Caco-2 (cell line): ENCODE measurements at places on chromosomes 3 and 15. TPM values are rescaled to one million over a fixed set of nuclear protein-coding genes. Genes with fewer than 3 reads are reported as not detected.

- no peaks in the 10 kb centered on the region; the same call in none of the 2 replicates for H3K36me3 ChIP-seq
- peak overlapping the region; percentile 79 for H3K27ac ChIP-seq
- H3K27me3 ChIP-seq, result no peaks in the 10 kb centered on the region
- peaks cover 82% of the 10 kb centered on the region for H3K4me1 ChIP-seq
- DNase-seq, result no peak
Observed at GRCh38 chr3:30628205-30628900, 22.0 kb downstream of the TGFBR2 start.

DNA sequence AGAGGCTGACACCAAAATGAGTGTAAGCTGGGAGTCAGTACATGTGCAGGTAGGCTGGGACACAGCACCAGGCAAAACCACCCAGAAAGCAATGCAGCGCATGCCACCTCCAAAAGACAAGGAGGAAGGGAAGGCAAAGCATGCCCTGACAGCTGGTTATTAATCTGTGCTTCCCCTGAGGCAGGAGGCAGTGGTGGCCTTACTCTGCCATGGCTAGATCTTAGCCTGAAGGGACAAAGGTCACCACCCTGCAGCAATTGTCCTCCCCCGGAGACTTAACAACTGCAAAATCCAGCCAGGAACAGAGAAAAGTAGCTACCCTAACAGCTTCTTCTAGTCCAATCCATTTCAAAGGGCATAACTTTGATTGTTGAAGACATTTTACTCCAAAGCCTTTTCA is 73.7 kb downstream of the PLD1 start:
- H3K4me1 ChIP-seq, result peaks cover 13% of the 10 kb centered on the region
- H3K36me3 ChIP-seq, result no peaks in the 10 kb centered on the region; the same call in 1 of the 2 replicates
- no peaks in the 10 kb centered on the region for H3K27me3 ChIP-seq
- peak; percentile 18 for DNase-seq

DNA sequence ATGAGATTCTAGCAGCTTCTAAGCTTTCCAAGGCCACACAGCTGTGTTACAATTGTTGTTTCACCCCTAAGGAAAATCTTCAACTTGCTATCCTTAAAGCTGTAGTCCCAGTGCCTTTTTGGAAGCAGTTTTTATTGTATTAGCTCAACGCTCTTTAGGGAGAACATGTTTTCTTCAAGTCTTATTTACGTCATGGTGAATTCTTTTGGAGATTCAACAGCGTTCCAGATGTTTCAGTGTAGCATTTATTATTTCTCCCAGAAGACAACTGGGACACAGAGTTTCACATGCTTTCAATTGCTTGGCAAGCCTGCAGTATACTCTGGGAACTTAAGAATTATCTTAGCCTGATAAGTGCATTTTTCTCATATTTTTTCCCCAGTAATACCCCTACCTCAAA is 888.3 kb downstream of the PLOD2 start:
- H3K27me3 ChIP-seq, result no peaks in the 10 kb centered on the region
- no peak overlapping the region for H3K4me3 ChIP-seq
- H3K36me3 ChIP-seq, result no peaks in the 10 kb centered on the region
- H3K27ac ChIP-seq, result no peak overlapping the region
- no peak for DNase-seq
- H3K4me1 ChIP-seq, result no peaks in the 10 kb centered on the region

DNA sequence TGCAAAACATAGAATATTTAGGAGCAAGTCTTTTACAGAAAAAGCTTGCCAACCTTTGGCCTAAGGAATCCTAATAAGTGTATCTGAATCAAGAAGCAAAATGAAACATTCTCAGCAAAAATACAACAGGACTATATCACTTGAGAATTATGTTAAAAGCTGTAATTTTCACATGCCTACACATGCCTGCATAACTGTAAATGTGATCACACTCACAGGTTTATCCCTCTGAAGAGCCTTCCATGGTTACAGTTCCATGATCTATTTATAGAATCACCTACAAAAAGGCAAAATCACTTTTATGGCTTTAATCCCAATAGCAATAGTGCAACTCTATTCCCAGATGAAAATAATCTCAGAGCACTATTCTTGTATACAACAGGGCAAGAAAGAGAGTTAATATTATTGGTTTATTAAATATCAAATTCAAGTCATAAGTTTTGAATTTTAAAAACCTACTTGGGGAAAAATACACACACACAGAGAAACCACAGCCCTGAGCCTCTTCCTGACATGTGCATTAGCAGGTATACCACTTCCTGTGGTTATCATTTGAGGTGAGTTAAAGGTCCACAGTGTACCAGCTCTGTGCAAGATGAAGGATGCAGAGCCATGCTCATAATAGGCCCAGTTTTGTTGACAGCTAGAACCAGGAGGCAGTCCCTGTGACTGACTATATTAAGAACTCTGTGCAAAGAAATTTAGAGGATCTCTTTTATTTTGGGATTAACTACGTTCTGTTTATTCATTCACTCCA is 252.5 kb upstream of the TGFBR2 start:
- no peak overlapping the region for H3K27ac ChIP-seq
- no peaks in the 10 kb centered on the region for H3K27me3 ChIP-seq
- H3K36me3 ChIP-seq, result no peaks in the 10 kb centered on the region
- H3K4me1 ChIP-seq, result peaks cover 12% of the 10 kb centered on the region
- no peak for DNase-seq

TATDN2 gene
- 29.3 and 32.1 TPM in 2 replicates for total RNA-seq

DNA sequence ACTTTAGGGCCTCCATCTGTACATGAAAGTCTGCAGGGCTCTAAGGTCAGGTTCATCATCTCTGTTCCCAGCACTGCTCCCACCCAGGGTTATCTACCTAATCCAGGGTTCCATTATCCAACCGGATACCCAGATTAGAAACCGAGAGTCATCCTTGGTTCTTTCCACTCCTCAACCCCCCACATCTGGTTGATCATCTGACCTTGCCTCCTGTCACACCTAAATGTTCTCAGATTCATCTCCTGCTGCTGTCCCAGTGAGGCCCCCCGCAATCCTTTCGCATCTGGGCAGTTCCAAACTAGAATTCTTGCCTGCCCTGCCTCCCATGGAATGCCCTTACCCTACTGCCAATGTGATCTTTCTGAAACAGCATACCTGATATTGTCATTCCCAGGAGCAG is 136.5 kb downstream of the PDE8A start:
- no peaks in the 10 kb centered on the region for H3K27me3 ChIP-seq
- no peaks in the 10 kb centered on the region for H3K4me1 ChIP-seq
- no peak for DNase-seq
- no peak overlapping the region for H3K4me3 ChIP-seq
- H3K36me3 ChIP-seq, result no peaks in the 10 kb centered on the region

- no peaks in the 10 kb centered on the region for H3K36me3 ChIP-seq
- no peak overlapping the region for H3K4me3 ChIP-seq
- no peaks in the 10 kb centered on the region for H3K27me3 ChIP-seq
- DNase-seq, result no peak
- H3K4me1 ChIP-seq, result no peaks in the 10 kb centered on the region; the same call in 1 of the 2 replicates
Observed at GRCh38 chr3:65334045-65334665, 646.4 kb upstream of the ADAMTS9 start.

DNA sequence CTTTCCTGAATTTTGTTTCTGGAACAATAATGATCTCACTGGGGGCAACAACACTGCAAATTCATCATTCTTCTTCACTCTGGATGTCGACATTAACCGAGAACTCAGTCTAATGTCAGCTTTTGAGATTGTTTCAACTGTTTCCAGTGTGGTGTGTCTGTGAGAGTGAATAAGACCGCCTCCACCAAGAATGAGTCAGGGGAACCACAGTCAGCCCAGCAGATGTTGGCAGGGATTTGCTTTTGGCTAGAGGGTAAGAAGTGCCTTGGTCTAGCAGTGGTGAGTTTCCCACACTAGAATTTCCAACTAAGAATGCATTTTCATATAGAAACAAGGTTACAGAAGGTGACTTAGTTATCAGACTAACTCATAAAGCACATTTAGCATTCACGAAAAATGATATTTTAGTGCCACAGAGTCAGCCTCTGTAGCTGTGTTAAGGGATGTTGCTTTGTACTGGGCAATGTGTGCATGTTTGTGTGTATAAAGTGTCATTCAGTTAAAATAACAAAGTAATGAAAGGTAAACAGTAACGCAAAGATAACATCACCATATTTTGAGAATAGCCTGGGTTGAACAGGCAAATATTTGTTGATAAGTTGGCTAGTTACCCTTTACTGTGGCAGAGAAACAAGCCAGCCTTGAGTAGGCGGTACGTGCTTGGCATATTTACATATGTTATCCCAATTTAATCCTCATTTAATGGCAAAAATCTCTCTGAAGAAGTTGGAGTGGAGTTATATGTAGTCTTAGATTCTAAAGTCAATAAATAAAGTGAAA is 33.8 kb downstream of the DRD3 start:
- H3K27me3 ChIP-seq, result no peaks in the 10 kb centered on the region
- no peak for DNase-seq
- no peaks in the 10 kb centered on the region for H3K36me3 ChIP-seq

DNA sequence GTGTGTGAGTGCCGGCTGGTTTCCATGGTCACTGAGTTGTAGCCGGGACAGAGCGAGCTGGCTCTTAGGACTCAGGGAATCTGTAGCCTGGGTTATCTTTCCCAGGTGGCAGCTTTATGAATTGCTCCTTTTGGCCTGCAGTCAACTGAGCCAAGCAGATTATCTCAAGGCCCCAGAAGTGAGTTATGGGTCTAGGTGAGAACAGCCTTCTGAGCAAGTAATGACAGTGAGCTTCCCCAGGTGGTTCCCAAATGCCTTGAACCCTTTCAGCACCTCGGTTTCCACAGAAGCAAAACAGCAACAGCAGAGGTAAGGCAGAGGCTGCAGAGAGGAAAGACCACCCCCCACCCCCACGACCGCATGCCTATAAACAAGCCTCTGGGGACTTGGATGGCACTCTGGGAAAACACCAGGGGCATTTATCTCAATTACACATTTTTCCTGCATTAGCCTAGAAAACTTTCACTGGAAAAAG is 56.7 kb upstream of the DGKG start:
- H3K36me3 ChIP-seq, result no peaks in the 10 kb centered on the region
- H3K27me3 ChIP-seq, result no peaks in the 10 kb centered on the region
- no peaks in the 10 kb centered on the region for H3K4me1 ChIP-seq
- H3K27ac ChIP-seq, result no peak overlapping the region

MESP1 gene
- total RNA-seq, result 1.00 and 2.2 TPM in 2 replicates

- no peaks in the 10 kb centered on the region for H3K4me1 ChIP-seq
- no peak overlapping the region for H3K27ac ChIP-seq
- no peaks in the 10 kb centered on the region; the same call in 1 of the 2 replicates for H3K36me3 ChIP-seq
- H3K27me3 ChIP-seq, result no peaks in the 10 kb centered on the region
- no peak overlapping the region for H3K4me3 ChIP-seq
Observed at GRCh38 chr15:90597577-90597976, 67.9 kb downstream of the CRTC3 start.

GRCh38 chr15:48469681-48470080 is 138.5 kb downstream of the DUT start:
- H3K4me3 ChIP-seq, result no peak overlapping the region
- DNase-seq, result no peak
- no peaks in the 10 kb centered on the region for H3K4me1 ChIP-seq
- H3K27me3 ChIP-seq, result no peaks in the 10 kb centered on the region
- no peak overlapping the region for H3K27ac ChIP-seq
- no peaks in the 10 kb centered on the region for H3K36me3 ChIP-seq

GRCh38 chr15:65611888-65612615 is 1.1 kb upstream of the INTS14 start:
- H3K4me3 ChIP-seq, result peak overlapping the region; percentile 63
- DNase-seq, result no peak
- H3K27ac ChIP-seq, result peak overlapping the region; percentile 99
- H3K4me1 ChIP-seq, result peaks cover 9% of the 10 kb centered on the region
- no peaks in the 10 kb centered on the region for H3K36me3 ChIP-seq

KIAA1143 gene
- 29.0 and 29.8 TPM in 2 replicates for total RNA-seq

- H3K36me3 ChIP-seq, result no peaks in the 10 kb centered on the region
- H3K27me3 ChIP-seq, result no peaks in the 10 kb centered on the region
- H3K4me3 ChIP-seq, result no peak overlapping the region
Observed at GRCh38 chr3:121992601-121993560, 29.2 kb downstream of the ILDR1 start.

GATM gene
- 3.3 and 4.4 TPM in 2 replicates for total RNA-seq

DNA sequence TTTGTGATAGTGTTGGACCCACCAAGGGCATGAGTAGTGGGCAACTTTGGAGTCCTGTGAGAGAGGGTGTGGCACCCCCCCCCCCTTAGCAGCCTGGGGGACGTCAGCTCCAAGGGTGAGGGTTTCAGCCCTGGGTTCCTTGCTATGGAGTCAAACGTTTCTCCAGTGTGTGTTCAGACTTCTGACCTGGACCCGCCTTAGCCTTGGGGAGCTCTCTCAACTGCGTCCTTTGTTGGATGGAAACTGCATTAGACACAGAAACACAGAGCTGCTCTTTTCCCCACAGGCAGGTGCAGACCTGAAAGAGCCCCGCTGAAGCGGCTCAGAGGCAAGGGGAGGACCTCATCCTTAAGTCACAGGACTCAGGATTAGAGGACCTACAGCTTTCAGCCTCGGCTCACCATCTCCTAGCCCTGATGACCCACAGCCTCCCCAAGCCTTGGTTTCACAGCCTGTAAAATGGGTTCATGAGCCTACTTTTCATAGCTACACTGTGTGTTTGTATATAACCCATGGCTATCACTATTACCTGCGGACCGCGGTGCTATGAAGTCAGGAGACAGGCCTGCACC is 19.9 kb downstream of the ZNF710 start:
- no peaks in the 10 kb centered on the region for H3K27me3 ChIP-seq
- no peaks in the 10 kb centered on the region for H3K36me3 ChIP-seq

- no peaks in the 10 kb centered on the region for H3K36me3 ChIP-seq
- H3K4me1 ChIP-seq, result peaks cover 25% of the 10 kb centered on the region
- no peaks in the 10 kb centered on the region for H3K27me3 ChIP-seq
- DNase-seq, result peak; percentile 59
- no peak overlapping the region for H3K27ac ChIP-seq
- H3K4me3 ChIP-seq, result no peak overlapping the region
Observed at GRCh38 chr3:43178891-43179366, 73.0 kb upstream of the POMGNT2 start.

GRCh38 chr15:70775160-70775559 is 11.8 kb upstream of the UACA start:
- H3K27ac ChIP-seq, result no peak overlapping the region
- no peak for DNase-seq
- H3K36me3 ChIP-seq, result no peaks in the 10 kb centered on the region
- H3K4me1 ChIP-seq, result peaks cover 24% of the 10 kb centered on the region
- H3K4me3 ChIP-seq, result no peak overlapping the region
- no peaks in the 10 kb centered on the region for H3K27me3 ChIP-seq

CFAP161 gene
- total RNA-seq, result not detected in 2 replicates

PPP2R3A gene
- 9.5 and 10.2 TPM in 2 replicates for total RNA-seq

GRCh38 chr3:197942956-197943556 is 6.9 kb upstream of the RPL35A start:
- H3K4me3 ChIP-seq, result no peak overlapping the region
- no peaks in the 10 kb centered on the region for H3K36me3 ChIP-seq
- H3K4me1 ChIP-seq, result no peaks in the 10 kb centered on the region
- no peak overlapping the region for H3K27ac ChIP-seq

GRCh38 chr3:161598639-161599038 is 102.0 kb downstream of the OTOL1 start:
- H3K4me1 ChIP-seq, result no peaks in the 10 kb centered on the region
- no peaks in the 10 kb centered on the region for H3K27me3 ChIP-seq

ANKRD63 gene
- total RNA-seq, result 0.28 and 0.79 TPM in 2 replicates

GRCh38 chr3:177525987-177526712 is 328.9 kb upstream of the TBL1XR1 start:
- peaks cover 20% of the 10 kb centered on the region; the same call in 1 of the 2 replicates for H3K4me1 ChIP-seq
- no peak overlapping the region for H3K27ac ChIP-seq
- H3K36me3 ChIP-seq, result no peaks in the 10 kb centered on the region
- H3K27me3 ChIP-seq, result no peaks in the 10 kb centered on the region

SRGAP3 gene
- total RNA-seq, result 1.3 and 1.6 TPM in 2 replicates
